ENCODE measurements at places on chromosomes 7 and 10. TPM values are rescaled to one million over a fixed set of nuclear protein-coding genes. Genes with fewer than 3 reads are reported as not detected.

GRCh38 chr7:132472463-132473120 is 103.7 kb downstream of the PLXNA4 start:
- peak; percentile 68 for DNase-seq

DNA sequence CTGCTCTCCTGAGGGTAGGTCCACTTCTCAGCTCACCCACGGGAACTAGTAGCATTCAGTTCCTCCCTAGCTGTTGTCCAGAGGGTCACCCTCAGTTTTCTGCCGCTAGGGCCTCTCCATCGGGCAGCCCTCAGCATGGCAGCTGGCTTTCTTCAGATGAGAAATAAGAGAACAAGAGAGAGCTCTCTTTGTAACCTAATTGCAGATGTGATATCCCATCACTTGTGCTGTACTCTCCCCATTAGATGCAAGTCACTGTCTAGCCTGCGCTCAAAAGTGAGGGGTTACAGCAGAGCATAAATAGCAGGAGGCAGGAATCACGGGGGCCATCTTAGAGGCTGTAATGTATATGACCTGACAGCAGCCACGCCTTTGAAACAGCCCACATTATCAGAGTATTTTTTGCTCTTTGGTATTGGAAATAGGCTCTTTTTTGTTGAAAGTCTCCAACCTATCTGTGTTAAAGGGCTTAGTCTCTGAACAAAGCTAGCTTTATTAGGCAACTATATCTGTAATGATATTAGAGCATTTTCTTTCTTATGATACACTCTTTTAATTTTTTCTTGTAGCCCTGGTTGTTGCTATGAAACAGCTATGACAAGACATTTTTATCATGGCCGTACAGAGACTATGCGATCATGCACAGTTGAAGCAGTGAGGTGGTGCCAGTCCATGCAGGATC is 45.7 kb downstream of the CROT start:
- DNase-seq: no peak

Gene NPY4R2
- not detected for total RNA-seq

- peak; percentile 38 for DNase-seq
These were observed 16.2 kb upstream of the INSIG1 start for GRCh38 chr7:155281398-155281969.

DNA sequence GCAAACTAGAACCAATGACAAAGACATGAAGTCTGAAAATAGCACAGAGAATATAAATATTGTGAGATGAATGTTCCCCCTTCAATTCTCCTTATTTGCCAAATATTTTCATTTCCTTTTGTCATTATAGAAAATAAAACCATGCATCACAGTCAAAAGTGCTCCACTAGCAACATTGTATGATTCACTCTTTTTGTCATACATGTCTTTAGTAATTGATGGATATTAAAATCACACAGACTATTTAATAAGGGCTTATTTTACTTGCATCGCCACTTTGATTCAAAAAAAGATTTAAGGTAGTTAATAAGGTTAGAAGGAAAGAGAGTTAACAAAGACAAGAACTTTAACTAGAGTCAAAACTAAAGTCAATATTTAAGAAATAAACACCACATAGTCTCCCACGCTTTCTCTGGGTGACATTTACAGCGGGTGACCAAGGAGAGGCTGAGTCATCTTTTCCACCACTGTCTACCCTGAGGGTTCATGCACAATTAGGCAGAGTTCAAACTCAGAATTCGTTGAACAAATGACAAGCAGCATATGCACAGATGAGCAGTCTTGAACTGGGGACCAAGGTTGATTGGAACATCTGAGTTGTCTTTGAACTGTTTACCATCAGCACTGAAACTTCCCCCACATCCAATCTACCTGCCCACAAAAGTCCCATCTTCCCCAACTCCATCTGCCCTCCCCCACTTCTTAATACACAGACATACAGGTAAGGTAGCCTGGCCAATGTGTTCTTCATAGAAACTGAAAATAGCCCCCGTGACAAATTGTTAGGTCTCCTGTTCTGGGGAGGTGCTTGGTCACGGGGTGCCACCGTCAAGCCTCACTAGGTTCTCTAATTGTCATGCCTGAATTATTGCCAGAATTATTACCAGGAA is 42.5 kb downstream of the C7orf25 start:
- DNase-seq: no peak

GRCh38 chr7:117639966-117640365 is 160.1 kb downstream of the CFTR start:
- no peak for DNase-seq

- no peak for DNase-seq
These were observed 18.6 kb upstream of the DNAJB6 start for GRCh38 chr7:157318015-157318706.

DNA sequence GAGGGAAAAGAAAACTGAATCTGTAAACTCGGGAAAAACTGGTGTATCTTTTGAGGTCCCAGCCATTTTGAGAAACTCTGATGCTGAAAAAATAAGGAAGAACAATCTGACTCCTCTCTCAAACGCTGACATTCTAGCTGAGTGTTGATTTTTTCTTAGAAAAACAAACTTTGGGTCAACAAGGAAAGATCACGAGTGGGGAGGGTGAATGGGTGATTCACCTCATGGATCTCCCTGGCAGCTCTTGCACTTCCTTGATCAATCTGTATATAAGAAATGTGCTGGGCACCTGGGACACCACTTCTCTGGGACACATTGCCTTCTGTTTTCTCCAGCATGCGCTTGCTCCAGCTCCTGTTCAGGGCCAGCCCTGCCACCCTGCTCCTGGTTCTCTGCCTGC is at the start of gene PIP:
PIP (plus strand) TSS at position 297 of the 400 bp plus-strand sequence; CDS start at position 337, 40 bp downstream.
- no peak for DNase-seq

Gene LDB1
- 64.3 TPM for total RNA-seq

- DNase-seq: no peak
These were observed 653.5 kb upstream of the MGMT start for GRCh38 chr10:128813574-128813973.

Gene TACC2
- 49.1 TPM for total RNA-seq

Gene RARRES2
- total RNA-seq: 261 TPM

GRCh38 chr10:93629647-93630305 is 17.4 kb downstream of the PDE6C start:
- DNase-seq: no peak

DNA sequence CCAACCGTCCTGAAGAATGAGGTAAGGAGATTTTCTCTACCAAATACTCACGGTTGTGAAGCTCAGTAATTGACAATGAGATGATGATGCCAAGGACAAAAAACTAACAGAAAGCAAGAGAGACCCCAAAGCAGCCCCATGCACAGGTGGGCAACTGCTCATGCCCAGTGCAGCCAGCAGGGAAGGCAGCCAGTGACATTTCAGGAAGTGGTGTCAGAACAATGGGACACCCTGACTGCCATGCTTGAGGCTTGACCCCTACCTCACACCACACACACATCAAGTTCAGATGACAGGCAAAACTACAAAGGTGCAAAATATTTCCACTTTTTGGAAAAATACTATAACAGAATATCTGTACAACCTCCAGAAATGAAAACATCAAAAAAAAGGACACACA is 66.9 kb downstream of the CFAP46 start:
- no peak for DNase-seq

DNA sequence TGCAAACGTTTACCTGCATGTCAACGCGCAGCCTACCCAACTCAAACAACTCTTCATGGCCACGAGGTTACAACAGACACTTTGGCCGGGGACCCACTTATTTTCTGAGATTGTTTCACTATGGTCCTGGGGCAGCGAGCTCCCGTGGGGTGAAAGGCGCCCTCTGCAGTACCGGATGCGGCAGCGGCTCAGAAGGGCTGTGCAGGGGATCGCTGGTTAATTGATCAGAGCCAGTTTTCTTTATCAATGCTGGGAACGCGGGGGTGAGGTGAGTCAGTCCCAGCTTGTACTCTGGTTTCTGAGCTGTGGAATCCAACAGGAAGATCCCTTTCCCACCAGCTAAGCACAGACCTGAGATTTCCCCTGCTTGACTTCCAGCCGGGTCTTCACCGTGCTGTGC is 366.5 kb upstream of the KLF6 start:
- no peak for DNase-seq

Gene POLD2
- total RNA-seq: 67.0 TPM

DNA sequence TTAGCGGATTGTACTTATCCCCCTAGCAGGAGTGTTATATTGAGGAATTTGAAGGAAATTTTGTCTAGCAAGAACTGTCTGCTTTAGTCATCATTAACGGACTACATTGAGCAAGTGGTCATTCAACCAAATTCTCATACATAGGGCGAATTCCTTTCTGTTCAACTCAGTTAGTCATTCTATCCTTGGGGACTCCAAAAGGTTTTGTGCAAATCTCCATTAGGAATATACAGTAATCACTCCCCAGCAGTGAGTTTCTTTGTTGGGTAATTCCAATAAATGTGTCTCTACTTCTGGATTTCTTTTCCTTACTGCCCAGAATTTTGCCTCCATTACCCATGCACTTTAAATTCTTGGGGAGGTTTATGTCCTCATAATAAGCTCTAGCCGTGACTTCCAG is 51.1 kb downstream of the EPDR1 start:
- DNase-seq: no peak

GRCh38 chr7:776992-777727 is 50.1 kb upstream of the PRKAR1B start:
- no peak for DNase-seq

Gene FAM221A
- 9.8 TPM for total RNA-seq

GRCh38 chr10:102146971-102147428 is 5.2 kb upstream of the NOLC1 start:
- no peak for DNase-seq

GRCh38 chr7:2437537-2438148 is 34.2 kb downstream of the CHST12 start:
- no peak for DNase-seq

GRCh38 chr7:37494926-37495325 is 46.3 kb upstream of the ELMO1 start:
- no peak for DNase-seq

Gene IFIT1B
- total RNA-seq: 6.3 TPM

Gene OGDHL
- total RNA-seq: not detected

Gene CNTNAP2
- total RNA-seq: 0.49 TPM

DNA sequence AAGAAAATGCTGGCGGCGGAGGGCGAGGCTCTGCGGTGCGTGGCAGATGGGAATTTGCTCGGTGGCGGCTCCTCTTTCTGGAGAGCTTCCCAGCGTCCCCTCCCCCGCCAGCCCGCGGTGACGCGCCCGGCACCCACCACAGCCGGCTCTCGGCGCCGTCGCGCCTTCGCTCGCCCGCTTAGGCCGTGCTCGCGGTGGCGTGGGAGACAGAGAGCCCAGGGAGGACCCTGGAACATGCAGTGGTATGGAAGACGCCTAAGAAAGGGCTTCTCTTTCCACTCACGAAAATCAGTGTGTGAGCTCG is 576 bp upstream of the CSGALNACT2 start:
- DNase-seq: peak; percentile 75

Gene C10orf53
- not detected for total RNA-seq

Gene TMEM26
- 0.53 TPM for total RNA-seq

GRCh38 chr7:3446786-3447185 is 145.7 kb downstream of the SDK1 start:
- DNase-seq: no peak

- no peak for DNase-seq
These were observed 251.1 kb upstream of the LRRN3 start for GRCh38 chr7:110839866-110840265.

DNA sequence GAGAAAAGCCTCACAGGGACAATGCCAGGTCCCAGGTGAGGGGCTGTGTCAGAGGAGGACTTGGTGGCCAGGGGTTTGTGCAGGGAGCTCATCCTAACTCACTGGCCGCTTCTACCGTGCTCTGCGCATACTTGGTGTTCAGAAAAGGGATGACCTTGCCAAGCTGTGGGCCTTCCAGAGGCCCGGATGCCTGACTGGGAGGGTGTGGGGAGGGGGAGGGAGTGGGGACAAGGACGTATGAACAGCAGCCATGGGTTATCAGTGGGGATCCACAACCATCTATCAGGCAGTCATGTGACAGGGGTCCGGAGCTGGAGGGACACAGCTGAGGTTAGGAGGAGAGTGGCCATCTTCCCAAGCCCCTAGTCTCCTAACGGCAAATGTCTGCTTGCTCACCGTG is 6.2 kb downstream of the SFXN4 start:
- peak; percentile 39 for DNase-seq

DNA sequence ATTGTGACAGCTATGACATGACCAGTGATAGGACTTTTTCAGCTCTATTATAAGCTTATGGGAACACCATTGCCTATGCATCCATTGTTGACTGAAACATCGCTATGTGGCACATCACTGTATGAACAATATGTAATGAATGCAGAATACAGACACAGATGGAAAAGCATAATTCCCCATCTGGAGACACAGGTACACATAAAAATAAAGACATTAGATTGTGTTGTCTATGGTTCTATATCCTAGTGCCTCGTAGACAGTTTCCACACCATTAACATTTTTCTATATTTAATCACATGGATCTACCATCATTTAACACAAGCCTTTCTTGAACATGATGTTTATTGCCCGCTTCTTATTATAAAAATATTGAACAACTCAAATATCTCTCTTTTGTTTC is 96.3 kb upstream of the STK17A start:
- DNase-seq: no peak

- DNase-seq: no peak
These were observed 39.1 kb downstream of the DOCK4 start for GRCh38 chr7:112167147-112167546.

Gene SLC39A12
- not detected for total RNA-seq

Gene ZNF679
- total RNA-seq: not detected

Gene C10orf62
- total RNA-seq: not detected

- no peak for DNase-seq
These were observed 13.8 kb downstream of the EN2 start for GRCh38 chr7:155471718-155472117.

DNA sequence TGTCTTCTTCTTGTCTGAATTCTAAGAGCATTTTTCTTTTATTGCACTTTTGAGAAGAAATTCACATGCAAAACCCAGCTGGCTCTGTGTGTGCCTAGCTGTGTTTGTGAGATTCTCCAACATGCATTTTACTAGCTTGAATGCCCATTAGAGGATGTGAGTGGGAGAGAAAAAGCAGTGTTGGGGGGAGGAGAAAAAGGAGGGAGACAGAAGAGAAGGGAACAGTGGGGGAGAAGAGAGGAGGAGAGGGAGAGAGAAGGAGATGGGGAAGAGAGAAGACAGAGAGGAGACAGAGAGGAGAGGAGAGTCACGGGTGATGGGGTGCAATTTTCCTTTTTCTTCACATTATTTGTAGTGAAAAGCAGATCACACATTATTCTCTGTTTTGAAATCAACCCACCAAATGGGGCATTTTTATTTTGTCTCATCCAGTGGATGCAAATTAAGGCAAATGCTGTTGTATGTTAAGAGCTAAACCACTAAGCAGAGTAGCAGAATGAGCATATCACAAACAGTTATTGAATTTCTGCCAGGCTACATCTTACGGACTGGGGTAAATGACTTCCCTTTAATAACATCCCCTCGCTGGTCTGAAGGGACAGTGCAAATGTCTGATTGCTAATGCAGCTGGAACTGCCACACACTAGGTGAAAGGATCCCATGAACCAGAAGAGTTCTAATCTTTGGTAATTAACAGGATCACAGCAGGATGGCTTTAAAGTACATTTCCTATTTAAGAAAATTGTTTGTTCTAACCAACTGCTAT is 849 bp downstream of the LRRN3 start:
- no peak for DNase-seq

GRCh38 chr10:82736305-82736704 is 861.3 kb downstream of the NRG3 start:
- no peak for DNase-seq

GRCh38 chr7:112996331-112996871 is 90.2 kb downstream of the GPR85 start:
- DNase-seq: no peak

GRCh38 chr10:85527616-85528317 is 838.8 kb downstream of the GRID1 start:
- no peak for DNase-seq

GRCh38 chr10:62479523-62479922 is 105.4 kb downstream of the ZNF365 start:
- no peak for DNase-seq

GRCh38 chr7:100221231-100221718 is 1.5 kb downstream of the PVRIG start:
- DNase-seq: no peak

Gene SYT15
- 17.1 TPM for total RNA-seq
